Activated CD4-positive, alpha-beta T cell treated with anti-CD3 and anti-CD28 coated beads for 24 hours (primary cell): ENCODE measurements at places on chromosomes 16 and 17.

- no peak for DNase-seq
These were observed 140.7 kb downstream of the PRKCB start for GRCh38 chr16:23976524-23976923.

GRCh38 chr16:12356632-12357340 is 380.3 kb downstream of the SNX29 start:
- no peak for DNase-seq

GRCh38 chr17:30101686-30102390 is 14.8 kb upstream of the NSRP1 start:
- DNase-seq = no peak

- no peak for DNase-seq
These were observed 28.6 kb downstream of the NFATC3 start for GRCh38 chr16:68113765-68114240.
